ENCODE measurements at places on chromosomes 5 and 9.

- no peak for DNase-seq
These were observed 59.3 kb upstream of the RNU6ATAC start for GRCh38 chr9:134223591-134224122.

- DNase-seq = no peak
These were observed 49.7 kb upstream of the GRAMD2B start for GRCh38 chr5:126373375-126374108.

DNA sequence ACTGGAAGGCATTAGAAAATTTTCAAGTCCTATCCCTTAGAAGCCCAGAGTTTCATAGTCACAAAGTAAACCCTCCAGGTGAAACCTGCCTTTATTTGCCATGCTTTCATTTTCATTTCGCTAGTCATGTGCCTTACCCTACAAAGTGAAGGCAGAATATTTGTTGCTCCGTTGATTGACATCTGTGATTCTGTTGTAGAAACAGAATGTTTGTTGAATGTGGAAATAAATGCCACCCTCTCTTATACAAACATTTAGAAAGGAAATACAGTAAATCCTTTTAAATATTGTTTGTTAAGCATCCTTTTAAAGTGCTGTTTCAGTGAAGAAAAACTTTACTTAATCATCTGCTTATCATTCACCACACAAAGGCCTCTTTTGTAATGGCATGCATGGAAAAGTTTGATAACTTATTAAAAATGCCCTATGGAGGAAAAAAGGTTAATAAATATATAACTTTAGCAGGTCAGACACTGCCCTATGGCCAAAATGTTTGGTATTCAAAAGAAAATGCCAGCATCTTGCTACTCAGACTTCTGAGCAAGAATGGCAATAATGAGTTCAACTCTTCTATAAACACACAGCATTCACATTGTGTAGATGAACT is 34.3 kb upstream of the CAST start:
- DNase-seq = no peak

DNA sequence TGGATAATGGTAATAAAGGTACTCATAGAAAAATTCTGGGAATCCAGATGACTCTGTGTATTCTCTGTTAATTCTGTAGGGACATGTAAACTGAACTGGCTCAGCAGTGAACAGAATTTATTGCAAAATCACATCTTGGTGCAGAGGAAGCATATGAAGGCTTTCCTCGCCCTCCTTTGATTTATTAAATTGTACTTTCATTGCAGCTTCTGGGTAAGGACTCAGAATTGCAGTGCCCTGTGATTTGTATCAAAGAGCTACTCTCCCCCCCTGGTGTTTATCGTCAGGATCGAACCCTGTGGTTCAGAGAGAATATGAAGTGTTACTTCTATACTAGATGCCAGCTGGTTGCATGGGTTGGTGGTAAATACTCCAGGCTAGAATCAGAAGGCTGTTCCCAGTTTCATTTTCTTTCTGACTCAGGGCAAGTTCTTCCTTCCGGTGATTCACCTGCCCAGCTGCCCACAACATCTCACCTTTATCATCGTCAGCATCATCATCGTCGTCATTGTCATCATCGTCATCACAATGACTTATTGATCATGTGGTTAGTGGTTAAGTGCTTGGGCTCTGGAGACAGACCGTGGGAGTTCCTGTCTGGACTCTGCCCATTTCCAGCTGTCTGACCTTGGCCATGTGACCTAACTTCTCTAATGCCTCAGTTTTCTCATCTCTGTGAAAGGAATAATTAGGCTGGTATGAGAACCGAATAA is 238.8 kb downstream of the ARHGAP26 start:
- no peak for DNase-seq

DNA sequence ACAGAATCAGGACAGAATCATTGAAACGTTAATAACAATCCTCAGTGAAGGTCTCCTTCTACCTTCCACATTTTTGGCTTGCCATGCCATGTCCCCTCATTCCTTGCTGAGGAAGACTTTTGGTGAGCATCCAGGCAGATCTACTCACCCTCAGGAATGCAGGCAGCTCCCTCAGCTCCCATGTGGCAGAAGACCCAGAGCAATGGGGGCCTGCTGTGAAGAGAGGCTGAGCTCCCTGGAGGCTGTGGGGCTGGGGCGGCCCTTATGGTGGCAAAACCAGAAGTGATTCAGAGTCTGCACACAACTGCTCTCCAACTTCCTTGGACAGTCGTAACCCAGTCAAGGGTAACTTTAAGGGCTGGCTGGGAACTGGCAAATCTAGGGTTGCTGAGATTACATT is 247.2 kb upstream of the EFNA5 start:
- no peak for DNase-seq

GRCh38 chr5:141605523-141606277 is 13.1 kb downstream of the DIAPH1 start:
- peak; percentile 34 for DNase-seq

GRCh38 chr9:40928803-40929487 is 199.5 kb downstream of the FOXD4L6 start:
- no peak for DNase-seq

DNA sequence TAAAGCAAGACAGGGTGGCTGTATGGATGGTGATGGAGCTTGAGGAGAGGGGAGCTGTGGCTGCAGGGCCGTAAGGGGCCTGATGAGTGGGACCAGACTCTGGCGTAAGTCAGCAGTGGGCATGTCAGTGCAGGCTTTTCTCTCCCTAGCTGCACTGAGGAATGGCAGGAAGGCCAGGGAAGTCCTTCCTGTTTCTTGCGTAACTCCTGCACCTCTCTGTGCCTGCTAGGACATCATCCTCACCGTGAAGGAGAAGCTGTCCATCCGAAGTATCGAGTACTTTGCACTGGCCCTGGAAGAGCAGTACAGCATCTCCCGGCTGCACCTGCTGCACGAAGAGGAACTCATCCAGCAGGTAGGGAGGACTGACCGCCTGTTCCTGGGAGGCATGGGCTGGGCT is 24.1 kb upstream of the TRMT10B start:
- no peak for DNase-seq

DNA sequence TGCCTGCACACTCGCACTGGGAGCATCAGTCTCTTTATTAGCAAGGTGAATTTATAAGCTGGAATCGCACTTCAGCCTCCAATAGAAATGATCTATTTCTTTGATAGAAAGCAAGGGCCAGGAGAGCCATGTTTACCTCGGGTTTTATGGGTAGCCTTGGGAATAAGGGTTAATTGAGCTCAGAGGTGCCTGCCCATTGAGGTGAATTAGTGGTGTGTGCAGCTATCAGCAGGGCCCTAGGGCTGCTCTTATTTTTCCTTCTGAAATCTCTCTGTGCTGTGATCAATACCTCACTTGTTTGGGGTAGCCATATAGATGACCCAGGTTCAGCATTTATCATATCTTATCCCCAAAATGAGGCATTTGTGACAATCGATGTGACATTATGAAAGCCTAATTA is 297.8 kb downstream of the EBF1 start:
- no peak for DNase-seq

DNA sequence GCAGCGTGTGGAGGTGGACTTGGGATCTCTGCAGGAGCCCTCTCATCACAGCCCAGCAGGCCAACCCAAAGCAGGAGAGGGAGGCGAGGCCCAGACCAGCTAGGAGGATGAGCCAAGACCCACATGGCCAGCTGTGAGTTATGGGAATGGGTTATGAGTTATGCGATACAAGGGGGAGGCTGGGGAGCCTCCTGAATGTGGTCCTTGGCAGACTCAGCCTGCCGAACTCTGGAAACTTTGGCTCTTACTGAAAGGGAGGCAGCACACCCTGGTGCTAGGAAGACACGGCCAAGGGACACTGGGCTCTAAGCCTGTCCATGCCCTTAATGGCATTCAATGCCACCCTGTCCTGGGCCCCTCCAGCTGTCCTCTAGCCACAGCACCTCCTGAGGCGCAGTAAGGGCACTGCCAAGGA is 7.7 kb upstream of the VAV2 start:
- no peak for DNase-seq

DNA sequence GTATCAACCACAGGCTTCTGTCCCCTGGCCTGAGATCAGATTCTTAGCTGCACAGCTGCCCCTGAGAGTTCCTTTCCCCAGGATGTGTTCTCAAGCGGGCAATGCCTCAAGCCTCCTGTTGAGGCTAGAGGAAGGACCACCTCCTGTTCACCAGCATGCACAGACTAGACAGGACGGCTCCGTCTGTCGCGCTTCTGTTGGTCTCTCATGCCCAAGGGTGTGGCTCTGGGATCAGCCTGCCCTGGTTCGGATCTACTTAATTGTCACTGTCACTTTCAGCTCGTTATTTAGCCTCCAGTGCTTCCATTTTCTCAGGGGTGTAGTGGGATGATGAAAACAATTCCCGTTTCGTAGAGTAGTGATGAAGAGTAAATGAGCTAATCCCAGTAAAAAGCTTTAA is 103.1 kb downstream of the KCNIP1 start:
- no peak for DNase-seq

DNA sequence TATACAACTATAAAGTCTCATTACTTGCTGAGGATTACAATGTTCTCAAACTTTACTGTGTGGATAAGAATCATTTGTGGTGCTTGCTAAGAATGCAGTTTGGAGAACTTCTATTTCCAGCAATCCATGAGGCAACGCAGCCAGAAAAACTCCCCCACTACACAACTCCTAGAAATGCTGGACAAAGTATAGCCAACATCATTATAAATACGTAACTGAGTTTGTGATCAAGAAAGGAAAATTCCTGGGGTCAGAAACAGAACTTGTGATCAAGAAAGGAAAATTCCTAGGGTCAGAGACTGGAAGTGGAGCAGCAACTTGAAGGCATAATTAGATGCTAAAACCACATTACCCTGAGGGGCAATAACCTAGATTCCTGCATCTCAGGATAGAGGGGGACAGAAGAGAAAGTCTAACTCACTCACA is 81.1 kb downstream of the MAT2B start:
- DNase-seq = no peak

DNA sequence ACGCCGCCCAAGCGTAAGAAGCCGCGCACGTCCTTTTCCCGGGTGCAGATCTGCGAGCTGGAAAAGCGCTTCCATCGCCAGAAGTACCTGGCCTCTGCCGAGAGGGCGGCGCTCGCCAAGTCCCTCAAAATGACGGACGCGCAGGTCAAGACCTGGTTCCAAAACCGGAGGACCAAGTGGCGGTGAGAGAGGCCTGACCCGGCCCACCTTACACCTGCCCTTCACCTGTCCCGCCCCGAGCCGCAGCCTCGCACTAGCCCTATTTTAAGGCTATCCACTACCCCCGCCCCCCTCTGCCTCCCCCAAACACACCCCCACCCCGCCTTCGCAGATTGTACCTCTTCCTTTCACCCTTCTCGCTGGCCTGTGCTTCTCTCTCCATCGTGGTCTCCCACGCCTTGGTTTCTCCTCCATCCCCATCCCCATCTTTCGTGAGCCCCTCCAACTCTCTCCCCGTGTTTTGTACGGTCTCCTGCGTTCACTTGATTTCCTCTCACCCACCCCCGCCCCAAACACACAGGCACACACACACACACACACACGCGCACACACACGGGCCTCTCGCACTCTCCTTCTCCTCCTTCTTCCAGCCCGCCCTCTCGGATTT is 1.3 kb downstream of the TLX3 start:
- no peak for DNase-seq

- DNase-seq = no peak
These were observed 5.8 kb upstream of the MYOZ3 start for GRCh38 chr5:150655221-150655620.

GRCh38 chr5:131394128-131394527 is 130.3 kb downstream of the CDC42SE2 start:
- DNase-seq = no peak

- DNase-seq = no peak
These were observed 545.8 kb upstream of the ARRDC3 start for GRCh38 chr5:91928754-91929521.

- DNase-seq = no peak
These were observed 200.3 kb downstream of the TLE1 start for GRCh38 chr9:81489046-81489445.

DNA sequence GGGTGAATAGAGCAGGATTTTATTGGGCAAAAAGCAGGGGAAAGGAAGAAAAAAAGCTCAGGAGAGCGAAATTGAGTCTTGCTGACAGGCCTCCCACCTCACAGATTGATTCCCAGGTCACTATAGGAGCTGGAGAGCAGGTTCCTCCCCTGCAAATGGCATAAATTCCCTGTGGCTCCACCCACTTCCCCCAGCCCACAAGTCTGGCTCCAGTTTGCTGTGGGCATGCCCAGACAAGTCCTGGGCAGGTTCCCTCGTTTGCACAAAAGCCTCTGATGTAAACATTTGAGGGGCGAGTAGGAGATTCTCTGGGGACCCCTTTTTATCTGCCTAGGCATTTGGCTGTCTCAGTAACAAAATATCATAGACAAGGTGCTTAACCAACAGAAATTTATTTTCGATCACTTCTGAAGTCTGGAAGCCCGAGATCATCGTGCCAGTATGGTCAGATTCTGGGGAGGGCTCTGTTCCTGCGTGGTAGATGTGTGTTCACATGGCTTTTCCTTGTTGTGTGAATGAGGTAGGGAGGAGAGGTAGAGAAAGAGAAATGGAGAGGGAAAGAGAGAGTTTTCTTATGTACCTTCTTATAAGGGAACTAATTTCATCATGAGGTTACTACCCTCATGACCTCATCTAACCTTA is 614.5 kb downstream of the MAT2B start:
- no peak for DNase-seq

DNA sequence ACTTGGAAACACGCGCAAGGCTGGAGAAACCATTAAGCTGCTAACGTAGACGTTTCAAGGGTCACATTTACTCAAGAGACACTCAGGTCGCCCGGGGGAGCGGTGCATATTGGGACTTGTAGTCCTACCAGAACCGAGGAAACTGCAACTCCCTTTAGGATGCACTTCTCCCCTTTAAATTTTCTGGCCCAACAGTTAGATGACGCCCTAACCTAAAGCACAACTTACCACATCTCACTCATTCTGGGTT is 384 bp upstream of the DMXL1 start:
- DNase-seq = peak; percentile 83

- DNase-seq = no peak
These were observed 126.0 kb upstream of the ERCC6L2 start for GRCh38 chr9:95749493-95749892.

DNA sequence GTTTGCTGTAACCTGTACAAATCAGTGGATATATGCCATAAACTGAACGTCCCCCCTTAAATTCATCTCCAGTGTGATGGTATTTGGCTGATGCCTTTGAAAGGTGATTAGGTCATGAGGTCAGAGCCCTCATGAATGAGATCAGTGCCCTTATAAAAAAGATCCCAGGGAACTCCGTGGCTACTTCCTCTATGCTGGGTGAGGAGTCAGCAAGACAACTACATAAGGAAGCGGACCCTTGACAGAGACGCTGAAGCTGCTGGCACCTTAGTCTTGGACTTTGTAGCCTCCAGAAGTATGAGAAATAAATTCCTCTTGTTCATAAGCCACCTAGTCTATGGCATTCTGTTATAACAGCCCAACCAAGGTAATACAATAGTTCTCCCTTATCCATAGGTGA is 215.1 kb upstream of the ZNF608 start:
- no peak for DNase-seq

DNA sequence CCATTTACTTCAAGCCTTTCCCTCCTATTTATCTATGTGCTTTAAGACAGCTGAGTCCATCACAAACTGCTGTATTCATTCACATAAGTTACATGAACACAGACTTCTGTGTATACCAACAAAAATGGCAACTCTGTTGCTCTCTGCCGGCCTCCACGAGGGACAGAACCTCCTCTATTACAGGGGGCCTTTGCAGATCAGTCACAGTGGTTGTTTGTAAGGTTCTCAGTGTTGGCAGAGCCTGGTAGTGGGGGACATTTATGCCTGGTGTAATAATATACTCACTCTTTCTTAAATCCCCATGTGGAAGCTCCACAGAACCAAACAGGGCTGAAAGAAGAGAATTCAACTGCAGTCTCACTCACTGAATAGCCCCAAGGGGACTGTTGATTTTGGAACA is 76.5 kb downstream of the SLC1A1 start:
- no peak for DNase-seq

All from esophagus squamous epithelium (tissue), 5 donors.